ENCODE measurements at places on chromosomes 2 and 18. TPM values are rescaled to one million over a fixed set of nuclear protein-coding genes. Genes with fewer than 3 reads are reported as not detected.

Gene CXCR4
- total RNA-seq: 55.1 TPM

DNA sequence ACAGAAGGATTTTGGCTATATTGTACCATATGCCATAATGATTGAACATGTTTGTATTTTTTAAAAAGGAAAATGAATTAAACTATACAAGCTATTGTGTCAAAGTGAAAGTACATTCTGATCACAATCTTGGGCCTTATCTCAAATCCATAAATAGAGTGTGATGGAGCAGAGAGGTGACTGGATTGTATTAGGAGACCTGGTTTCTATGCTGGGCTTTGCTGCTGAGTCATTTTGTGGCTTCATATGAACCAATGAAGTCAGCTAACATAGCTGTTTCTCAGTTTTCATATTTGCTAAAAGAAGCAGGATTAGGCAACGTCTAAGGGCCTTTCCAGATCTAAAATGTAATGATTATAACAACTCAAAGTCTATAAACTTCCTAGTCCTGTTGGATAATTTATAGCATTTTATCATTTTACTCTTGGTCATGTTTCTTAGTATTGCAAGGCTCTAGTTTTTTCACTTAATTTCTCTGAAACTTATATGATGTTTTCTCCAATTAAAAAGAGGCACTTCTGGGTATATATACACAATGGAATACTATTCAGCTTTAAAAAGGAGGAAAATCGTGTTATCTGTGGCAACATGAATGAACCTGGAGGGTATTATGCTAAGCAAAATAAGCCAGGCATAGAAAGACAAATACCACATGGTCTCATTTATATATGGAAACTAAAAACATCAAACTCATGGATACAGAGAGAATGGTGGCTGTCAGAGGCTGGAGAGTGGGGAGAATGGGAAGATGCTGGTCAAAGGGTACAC lies 112.3 kb downstream of the MEP1B start:
- no peak overlapping the region for H3K27ac ChIP-seq
- DNase-seq: no peak
- no peaks in the 10 kb centered on the region for H3K4me1 ChIP-seq
- no peaks in the 10 kb centered on the region for H3K36me3 ChIP-seq
- H3K27me3 ChIP-seq: no peaks in the 10 kb centered on the region

DNA sequence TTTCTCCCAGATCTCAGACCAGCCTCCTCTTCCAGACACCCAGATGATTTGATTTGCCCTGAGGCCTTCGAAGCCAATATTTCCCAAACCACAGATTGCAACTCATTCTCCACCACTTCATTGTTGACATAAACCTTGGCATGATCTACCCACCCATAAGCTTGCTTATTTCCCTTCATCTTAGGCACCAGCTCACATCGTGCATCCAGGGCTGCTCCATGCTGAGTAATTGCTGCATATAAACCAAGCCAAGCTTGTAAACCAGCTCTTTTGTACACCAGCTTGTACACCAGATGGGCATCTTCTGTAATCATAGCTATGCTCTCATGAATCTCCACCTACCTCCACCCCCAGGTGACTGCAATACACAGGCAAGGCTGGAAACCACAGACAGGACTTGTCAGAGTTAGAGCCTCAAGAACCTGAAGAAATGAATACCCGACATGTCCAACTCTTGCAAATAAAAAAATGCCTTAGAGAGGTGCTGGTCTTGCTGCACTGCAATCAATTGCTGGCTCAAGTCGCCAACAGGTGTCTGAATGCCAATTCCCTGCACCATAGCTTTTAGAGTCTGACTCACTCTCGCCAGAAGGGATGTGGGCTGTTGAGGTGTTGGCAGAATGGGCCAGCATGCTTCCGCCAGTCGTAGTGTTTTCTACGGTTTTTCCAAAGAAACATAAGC lies 31.5 kb downstream of the TRABD2A start:
- H3K27ac ChIP-seq: no peak overlapping the region
- no peak for DNase-seq
- peaks cover 16% of the 10 kb centered on the region for H3K4me1 ChIP-seq
- H3K4me3 ChIP-seq: no peak overlapping the region
- H3K36me3 ChIP-seq: no peaks in the 10 kb centered on the region

Gene ZNF236
- total RNA-seq: 18.0 TPM

GRCh38 chr2:64688909-64689308 lies 35.2 kb upstream of the SERTAD2 start:
- DNase-seq: no peak
- H3K36me3 ChIP-seq: no peaks in the 10 kb centered on the region
- H3K4me3 ChIP-seq: no peak overlapping the region
- no peaks in the 10 kb centered on the region for H3K27me3 ChIP-seq

Gene CCDC141
- total RNA-seq: 40.5 TPM

GRCh38 chr2:28593160-28593755 lies 97.4 kb downstream of the PLB1 start:
- peaks cover 13% of the 10 kb centered on the region for H3K4me1 ChIP-seq
- H3K27me3 ChIP-seq: no peaks in the 10 kb centered on the region
- no peak overlapping the region for H3K27ac ChIP-seq
- no peak overlapping the region for H3K4me3 ChIP-seq

- H3K4me3 ChIP-seq: no peak overlapping the region
- no peaks in the 10 kb centered on the region for H3K27me3 ChIP-seq
- DNase-seq: no peak
- no peak overlapping the region for H3K27ac ChIP-seq
- H3K36me3 ChIP-seq: no peaks in the 10 kb centered on the region
These were observed 225.9 kb downstream of the C1D start for GRCh38 chr2:67836866-67837265.

Gene MEIS1
- 54.7 TPM for total RNA-seq

DNA sequence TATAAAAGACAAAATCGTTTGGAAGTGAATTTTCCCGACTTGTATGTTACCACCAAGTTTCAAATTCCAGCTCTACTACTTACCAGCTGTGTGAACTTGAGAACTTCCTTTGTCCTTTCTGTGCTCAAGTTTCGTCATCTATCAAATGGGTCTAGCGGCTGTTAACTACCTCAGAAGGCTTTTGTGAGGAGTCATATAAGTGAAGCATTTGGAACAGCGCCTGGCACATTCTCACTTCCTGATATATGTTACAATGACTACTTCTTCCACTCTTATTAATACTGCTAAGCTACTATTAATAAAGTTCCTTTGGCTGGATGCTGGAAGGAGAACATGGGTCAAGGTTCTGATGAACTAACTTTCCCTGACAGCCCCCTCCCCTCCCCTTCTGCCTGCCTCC lies 104.5 kb downstream of the MEIS1 start:
- no peak for DNase-seq
- H3K4me3 ChIP-seq: no peak overlapping the region
- no peaks in the 10 kb centered on the region for H3K27me3 ChIP-seq
- no peaks in the 10 kb centered on the region for H3K4me1 ChIP-seq
- no peak overlapping the region for H3K27ac ChIP-seq

Gene MDH1B
- total RNA-seq: 3.3 TPM

DNA sequence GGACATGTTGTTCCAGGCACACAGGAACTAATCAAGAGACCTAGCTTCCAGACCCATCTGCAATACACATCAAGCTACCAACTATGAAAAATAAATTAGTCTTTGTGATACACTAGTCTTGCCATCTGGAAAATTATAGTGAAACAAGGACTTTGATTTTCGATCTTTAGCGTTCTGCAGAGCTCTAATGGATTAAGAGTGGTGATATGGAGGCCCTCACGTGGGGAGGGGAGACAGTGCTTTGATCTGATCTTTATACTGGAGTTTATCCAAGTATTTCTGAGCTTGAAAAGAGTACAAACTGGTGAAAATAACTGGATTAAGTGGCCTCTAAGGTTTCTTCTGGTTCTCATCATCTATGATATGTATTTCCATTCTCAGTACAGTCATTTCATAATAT lies 273.4 kb upstream of the CDH7 start:
- H3K27ac ChIP-seq: no peak overlapping the region
- H3K4me3 ChIP-seq: no peak overlapping the region
- no peaks in the 10 kb centered on the region for H3K4me1 ChIP-seq

GRCh38 chr2:40199771-40200170 lies 252.1 kb downstream of the SLC8A1 start:
- no peaks in the 10 kb centered on the region for H3K36me3 ChIP-seq
- H3K4me1 ChIP-seq: no peaks in the 10 kb centered on the region
- H3K27me3 ChIP-seq: no peaks in the 10 kb centered on the region
- DNase-seq: no peak

DNA sequence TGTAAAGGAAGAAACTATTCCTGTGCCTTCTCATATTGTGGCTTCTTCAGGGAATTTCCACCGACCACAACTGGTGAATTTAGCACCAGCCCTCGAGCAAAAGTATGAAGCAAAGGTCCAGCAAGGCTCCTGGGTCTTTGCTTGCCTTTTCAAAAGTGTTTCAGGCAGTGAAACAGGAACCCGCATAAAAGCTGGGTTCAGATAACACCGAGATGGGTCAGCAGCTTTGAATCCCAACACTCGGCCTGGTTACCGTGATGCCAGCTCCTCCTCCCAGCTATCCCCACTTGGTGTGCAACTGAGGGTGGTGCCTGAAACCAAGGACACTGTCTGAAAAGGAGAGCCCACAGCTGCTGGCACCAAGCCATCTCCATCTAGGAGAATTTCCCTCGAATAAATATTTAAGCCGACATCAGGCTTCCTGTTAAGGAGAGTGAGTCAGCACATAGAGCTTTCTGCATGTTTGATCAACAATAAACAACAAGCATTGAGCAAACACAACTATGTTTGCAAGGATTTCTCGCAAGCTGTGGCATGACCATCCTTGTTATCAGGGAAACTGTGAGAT lies 69.5 kb downstream of the ANTXR1 start:
- no peaks in the 10 kb centered on the region for H3K27me3 ChIP-seq
- peak; percentile 57 for DNase-seq
- H3K27ac ChIP-seq: peak overlapping the region; percentile 22
- peaks cover 56% of the 10 kb centered on the region for H3K4me1 ChIP-seq
- H3K4me3 ChIP-seq: no peak overlapping the region

GRCh38 chr2:98713332-98714015 lies 17.5 kb downstream of the MGAT4A start:
- no peaks in the 10 kb centered on the region for H3K36me3 ChIP-seq
- H3K4me1 ChIP-seq: peaks cover 21% of the 10 kb centered on the region
- no peak overlapping the region for H3K27ac ChIP-seq
- DNase-seq: no peak
- no peaks in the 10 kb centered on the region for H3K27me3 ChIP-seq
- H3K4me3 ChIP-seq: no peak overlapping the region

- DNase-seq: no peak
- H3K27ac ChIP-seq: no peak overlapping the region
- no peaks in the 10 kb centered on the region for H3K27me3 ChIP-seq
- no peaks in the 10 kb centered on the region for H3K36me3 ChIP-seq
These were observed 746.4 kb downstream of the SLC4A3 start for GRCh38 chr2:220373878-220374277.

GRCh38 chr2:12688091-12688490 lies 28.6 kb upstream of the TRIB2 start:
- H3K36me3 ChIP-seq: no peaks in the 10 kb centered on the region
- DNase-seq: no peak
- no peaks in the 10 kb centered on the region for H3K27me3 ChIP-seq
- peaks cover 11% of the 10 kb centered on the region for H3K4me1 ChIP-seq
- no peak overlapping the region for H3K4me3 ChIP-seq

Gene SCN7A
- 69.0 TPM for total RNA-seq

Gene GPR17
- total RNA-seq: 0.18 TPM

- no peak for DNase-seq
- H3K27me3 ChIP-seq: no peaks in the 10 kb centered on the region
- peaks cover 11% of the 10 kb centered on the region for H3K4me1 ChIP-seq
- no peak overlapping the region for H3K4me3 ChIP-seq
- no peak overlapping the region for H3K27ac ChIP-seq
These were observed 111.5 kb downstream of the GALNT3 start for GRCh38 chr2:165682546-165682945.

- peak overlapping the region; percentile 78 for H3K27ac ChIP-seq
- peaks cover 1% of the 10 kb centered on the region for H3K36me3 ChIP-seq
- DNase-seq: no peak
- peak overlapping the region; percentile 76 for H3K4me3 ChIP-seq
- peaks cover 14% of the 10 kb centered on the region for H3K4me1 ChIP-seq
- peaks cover 4% of the 10 kb centered on the region for H3K27me3 ChIP-seq
These were observed 625 bp upstream of the NBAS start for GRCh38 chr2:15561574-15562344.

Gene TMEM37
- total RNA-seq: 21.7 TPM

Gene CD28
- total RNA-seq: 2.2 TPM

- peaks cover 6% of the 10 kb centered on the region for H3K27me3 ChIP-seq
- no peak overlapping the region for H3K4me3 ChIP-seq
- peak; percentile 26 for DNase-seq
These were observed 13.3 kb upstream of the C18orf32 start for GRCh38 chr18:49500201-49500921.

GRCh38 chr2:64750001-64750816 lies 96.5 kb upstream of the SERTAD2 start:
- DNase-seq: peak; percentile 68
- H3K4me3 ChIP-seq: peak overlapping the region; percentile 70
- H3K4me1 ChIP-seq: peaks cover 10% of the 10 kb centered on the region
- peak overlapping the region; percentile 95 for H3K27ac ChIP-seq
- H3K27me3 ChIP-seq: no peaks in the 10 kb centered on the region

GRCh38 chr2:138964418-138964817 lies 184.2 kb upstream of the NXPH2 start:
- H3K36me3 ChIP-seq: no peaks in the 10 kb centered on the region
- H3K27ac ChIP-seq: no peak overlapping the region
- no peaks in the 10 kb centered on the region for H3K27me3 ChIP-seq
- no peak overlapping the region for H3K4me3 ChIP-seq

GRCh38 chr18:43525169-43525568 lies 247.9 kb upstream of the SYT4 start:
- no peaks in the 10 kb centered on the region for H3K27me3 ChIP-seq
- DNase-seq: no peak
- no peaks in the 10 kb centered on the region for H3K36me3 ChIP-seq

Gene SOCS6
- 24.8 TPM for total RNA-seq

- peaks cover 99% of the 10 kb centered on the region for H3K4me1 ChIP-seq
- H3K27ac ChIP-seq: peak overlapping the region; percentile 92
- H3K36me3 ChIP-seq: peaks cover 16% of the 10 kb centered on the region
- no peaks in the 10 kb centered on the region for H3K27me3 ChIP-seq
These were observed 66.7 kb downstream of the TNS1 start for GRCh38 chr2:217935901-217936684.
